ENCODE measurements at places on chromosomes 2 and 18.
A peak's percentile ranks its signal among the peaks of the same experiment; 100 is the strongest.

- DNase-seq: no peak
Measured at GRCh38 chr2:132776287-132776686, 106.3 kb upstream of the LYPD1 start.

DNA sequence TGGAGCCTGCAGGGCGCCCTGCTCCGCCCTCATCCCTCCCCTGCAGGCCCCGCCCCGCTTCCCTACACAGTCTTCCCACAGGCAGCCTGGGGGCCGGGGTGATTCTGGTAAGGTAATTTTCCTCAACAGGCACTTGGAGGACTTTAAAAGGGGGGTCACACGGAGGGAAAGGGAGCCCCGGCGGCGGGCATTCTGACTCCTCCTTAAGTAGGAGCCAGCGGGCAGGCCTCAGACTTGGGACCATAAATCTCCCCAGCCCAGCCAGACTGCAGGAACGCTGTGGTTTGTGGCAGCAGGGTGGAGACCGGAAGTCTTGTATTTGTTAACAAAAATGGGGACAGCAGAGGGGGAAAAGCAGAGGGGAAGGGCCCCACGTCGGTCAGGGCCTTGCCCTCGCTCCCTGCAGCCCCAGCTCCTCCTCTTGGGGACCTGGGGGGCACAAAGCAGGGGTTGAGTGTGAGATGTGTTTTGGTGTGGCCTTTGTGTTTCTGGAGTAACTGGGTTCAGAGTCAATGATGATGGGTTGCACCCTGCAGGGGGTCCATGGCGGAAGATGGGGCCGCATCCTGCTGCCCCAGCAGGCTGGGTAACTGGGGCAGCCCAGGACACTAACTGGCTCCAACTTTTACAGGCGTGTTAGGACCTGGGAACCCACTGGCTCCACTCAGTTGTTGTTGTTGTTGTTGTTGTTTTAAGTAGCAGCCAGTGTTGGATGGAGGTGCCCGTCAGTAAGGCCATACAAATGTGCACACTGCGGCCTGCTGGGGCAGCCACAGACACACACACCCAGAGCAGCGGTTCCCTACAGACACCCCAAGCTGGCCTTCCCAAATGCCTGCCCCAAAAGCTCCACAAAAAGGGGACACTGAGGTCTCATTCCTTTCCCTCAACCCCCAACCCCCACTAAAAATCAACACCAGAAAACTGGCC is 27.7 kb downstream of the SMAD7 start:
- peak; percentile 96 for DNase-seq

DNA sequence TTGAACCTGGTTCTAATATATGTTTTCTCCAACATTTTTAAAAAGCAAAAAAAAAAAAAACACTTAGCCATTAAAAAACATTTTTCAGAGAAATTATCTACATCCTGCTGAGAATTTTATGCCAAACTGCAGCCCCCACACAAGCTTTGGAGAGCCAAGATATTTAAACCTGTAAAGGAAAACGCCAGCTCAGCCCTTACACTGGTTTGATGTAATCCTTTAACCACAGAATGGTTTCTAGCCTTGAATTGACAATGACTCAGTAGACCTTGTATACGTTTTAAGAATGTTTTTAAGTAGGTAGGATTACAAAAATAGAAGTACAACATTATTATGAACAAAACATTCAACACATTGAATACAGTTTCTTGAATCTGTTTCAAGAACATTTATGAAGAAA is 113.6 kb downstream of the BABAM2 start:
- DNase-seq: peak; percentile 77

DNA sequence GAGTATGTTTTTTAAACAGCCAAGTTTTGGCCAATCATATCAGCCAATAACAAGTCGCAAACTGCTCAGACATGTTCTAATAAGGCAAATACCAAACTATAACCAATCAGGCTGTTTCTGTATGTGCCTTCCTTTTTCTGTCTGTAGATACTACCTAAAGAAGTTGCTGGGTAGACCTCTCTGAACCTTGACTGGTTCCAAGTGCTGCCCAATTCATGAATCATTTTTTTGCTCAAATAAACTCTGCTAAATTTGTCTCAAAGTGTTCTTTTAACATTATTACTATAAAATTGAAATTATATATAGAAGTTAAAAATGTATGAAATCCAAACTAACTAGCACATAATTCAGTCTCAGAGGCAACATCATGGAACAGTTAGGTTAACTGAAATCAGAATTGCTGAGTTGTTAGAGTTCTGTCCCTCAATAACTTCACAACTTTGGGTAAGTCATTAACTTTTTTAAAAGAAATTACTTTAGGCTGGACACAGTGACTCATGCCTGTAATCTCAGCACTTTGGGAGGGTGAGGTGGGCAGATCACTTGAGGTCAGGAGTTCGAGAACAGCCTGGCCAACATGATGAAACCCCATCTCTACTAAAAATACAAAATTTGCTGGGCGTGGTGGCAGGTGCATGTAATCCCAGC is 4.9 kb upstream of the TTC21B start:
- no peak for DNase-seq

- no peak for DNase-seq
Measured at GRCh38 chr2:182917924-182918323, 51.5 kb upstream of the FRZB start.

All from AG10803 (cell line).